M059J (cell line): ENCODE measurements at places on chromosomes 3 and 15. TPM values are rescaled to one million over a fixed set of nuclear protein-coding genes. Genes with fewer than 3 reads are reported as not detected.

- DNase-seq = no peak
Observed at GRCh38 chr3:50251220-50251619, 15.2 kb downstream of the GNAI2 start.

CFAP20DC gene
- not detected in 2 replicates for total RNA-seq

USP13 gene
- total RNA-seq = 14.3 and 15.6 TPM in 2 replicates

DNA sequence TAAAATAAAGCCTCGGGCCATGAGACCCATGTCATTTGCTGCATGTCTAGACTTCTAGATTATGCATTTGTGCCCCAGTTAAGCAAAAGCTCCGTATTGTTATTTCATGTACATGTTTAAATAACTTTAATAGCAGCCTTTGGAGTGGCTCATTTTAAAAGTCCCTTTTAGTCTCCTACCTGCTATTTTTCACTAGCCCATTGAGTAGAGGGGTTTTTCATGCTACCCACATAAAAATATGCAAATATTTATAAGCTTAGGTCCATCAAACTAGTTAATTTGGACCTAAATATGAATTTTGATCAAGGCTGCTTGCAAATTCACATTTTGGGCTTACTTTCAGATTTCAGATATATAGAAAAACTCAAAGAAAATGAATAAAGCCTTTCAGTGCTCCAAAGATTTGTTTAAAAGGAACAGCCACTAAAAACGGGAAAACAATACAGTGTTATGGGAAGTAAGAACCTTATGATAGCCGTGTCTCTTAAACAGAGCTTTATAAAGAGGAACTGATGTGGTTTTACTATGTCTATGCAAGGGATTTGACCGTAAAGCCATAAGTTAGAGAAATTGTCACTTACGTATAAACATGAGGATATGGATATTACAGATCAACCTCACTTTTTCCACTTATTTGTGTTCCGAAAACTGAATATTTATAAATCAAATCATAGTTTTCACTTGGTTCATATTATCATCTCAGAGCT lies 30.0 kb downstream of the FILIP1L start:
- no peak for DNase-seq

DNA sequence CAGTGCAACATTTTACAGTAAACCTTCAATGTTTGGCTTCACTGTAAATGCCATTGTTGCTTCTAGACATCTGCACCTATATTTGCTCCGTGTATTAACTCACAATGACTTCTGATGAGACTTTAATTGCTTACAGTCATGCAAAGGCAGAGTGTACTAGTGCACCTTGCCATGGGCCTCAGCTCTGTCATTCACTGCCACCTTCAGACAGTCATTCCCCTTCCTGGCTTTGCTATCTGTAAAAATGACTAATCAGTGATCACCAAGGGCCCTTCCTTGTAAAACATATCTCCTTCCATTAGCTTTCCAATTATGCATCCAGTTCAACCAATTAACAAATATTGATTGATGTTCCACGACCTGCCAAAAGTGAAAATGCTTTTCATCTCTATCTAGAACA lies 120.3 kb downstream of the ARRDC4 start:
- no peak for DNase-seq

- peak; percentile 100 for DNase-seq
Observed at GRCh38 chr3:23685541-23686258, 120.1 kb upstream of the UBE2E1 start.

GOLGA8S gene
- not detected in 2 replicates for total RNA-seq

DNA sequence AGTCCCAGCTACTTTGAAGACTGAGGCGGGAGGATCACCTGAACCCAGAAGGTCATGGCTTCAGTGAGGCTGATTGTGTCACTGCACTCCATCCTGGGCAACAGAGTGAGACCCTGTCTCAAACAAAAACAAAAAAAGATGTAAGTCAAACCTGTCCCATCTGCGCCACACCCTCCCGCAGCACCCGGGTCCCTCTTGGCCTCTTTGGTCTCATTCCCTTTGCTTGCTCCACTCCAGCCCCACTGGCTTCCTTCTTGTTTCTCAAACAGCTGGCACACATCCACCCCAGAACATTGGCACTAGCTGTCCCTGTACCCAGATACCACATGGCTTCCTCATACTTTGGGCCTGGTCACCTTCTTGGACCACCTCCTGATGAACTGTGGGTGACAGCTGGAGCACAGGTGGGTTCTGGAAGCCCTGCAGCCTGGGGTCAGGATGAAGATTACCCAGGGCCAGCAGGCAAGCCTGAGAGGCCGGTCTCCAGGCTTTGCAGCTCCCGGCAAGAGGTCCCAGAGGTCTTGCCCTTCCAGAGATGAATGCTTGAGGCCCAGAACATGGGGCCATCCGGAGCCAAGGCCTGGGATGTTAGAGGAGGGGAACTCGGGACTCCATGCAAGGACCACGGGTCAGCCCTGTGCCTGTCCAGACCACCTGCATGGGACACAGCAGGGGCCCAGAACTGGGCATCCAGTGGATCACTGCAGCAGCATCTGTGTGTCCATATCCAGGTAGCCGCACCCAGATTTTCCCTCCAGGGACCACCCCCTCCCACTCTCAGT lies 10.9 kb upstream of the GATA2 start:
- no peak for DNase-seq

KLHL40 gene
- not detected in 2 replicates for total RNA-seq

ECE2 gene
- not detected in 2 replicates for total RNA-seq

DNA sequence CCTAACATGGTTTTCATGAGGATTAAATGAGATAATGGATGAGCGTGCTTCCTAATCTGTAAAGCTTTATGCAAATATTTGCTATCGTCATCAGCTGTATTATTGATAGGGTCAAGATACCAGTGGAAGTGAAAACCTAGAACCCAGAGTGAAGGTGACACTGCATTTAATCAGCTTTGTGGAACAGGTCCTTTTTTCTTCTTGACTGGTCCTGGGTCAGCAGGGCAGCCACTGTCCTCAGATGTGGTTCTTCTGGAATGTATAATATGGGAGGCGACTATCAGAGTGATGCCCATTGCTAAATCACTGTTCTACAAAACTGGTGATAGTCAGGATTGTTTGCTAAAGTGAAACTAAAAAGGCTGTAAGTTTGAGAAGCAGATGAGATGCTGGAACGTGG lies 41.4 kb downstream of the SORD start:
- peak; percentile 81 for DNase-seq

GRCh38 chr3:10008588-10009344 lies 17.5 kb upstream of the FANCD2 start:
- DNase-seq = peak; percentile 14

DNA sequence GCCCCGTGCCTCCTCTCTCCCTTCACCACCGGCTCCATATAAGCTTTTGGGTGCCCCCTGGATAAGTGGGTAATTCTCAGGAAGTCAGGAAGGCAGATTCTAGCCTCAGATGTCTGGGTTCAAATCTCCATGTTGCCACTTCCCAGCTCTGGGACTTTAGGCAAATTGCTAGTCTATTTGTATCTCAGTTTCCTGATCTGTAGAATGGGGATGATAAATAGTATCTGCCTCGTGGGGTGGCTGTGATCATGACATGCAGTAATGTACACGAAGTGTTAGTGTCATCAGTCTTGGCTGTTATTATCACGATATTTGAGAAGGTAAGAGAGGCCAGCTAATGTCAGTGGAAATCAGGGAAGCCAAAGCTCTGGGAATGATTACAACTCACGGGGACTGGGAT lies 43.3 kb downstream of the MUC4 start:
- DNase-seq = no peak

CADM2 gene
- total RNA-seq = not detected in 2 replicates

DNA sequence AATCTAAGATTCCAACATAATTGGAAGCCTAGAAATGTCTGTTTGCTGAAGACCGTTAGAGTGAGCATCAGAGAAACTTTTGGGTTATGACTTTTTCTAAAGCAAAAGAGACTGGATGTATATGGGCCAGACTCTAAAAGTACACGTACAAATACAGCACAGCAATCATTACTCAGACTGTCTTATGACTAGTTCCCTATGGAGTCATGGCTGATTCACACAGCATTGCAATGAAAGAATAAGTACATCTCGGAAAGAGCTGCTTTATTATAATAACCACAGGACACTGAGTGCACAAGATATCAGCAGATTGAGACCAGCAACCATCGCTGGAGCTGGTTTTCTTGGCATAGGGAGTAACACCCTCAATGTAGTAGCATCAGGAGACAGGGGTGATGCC lies 618.6 kb downstream of the NLGN1 start:
- DNase-seq = peak; percentile 71

GRCh38 chr3:126994661-126995245 lies 11.8 kb downstream of the PLXNA1 start:
- no peak for DNase-seq

DNA sequence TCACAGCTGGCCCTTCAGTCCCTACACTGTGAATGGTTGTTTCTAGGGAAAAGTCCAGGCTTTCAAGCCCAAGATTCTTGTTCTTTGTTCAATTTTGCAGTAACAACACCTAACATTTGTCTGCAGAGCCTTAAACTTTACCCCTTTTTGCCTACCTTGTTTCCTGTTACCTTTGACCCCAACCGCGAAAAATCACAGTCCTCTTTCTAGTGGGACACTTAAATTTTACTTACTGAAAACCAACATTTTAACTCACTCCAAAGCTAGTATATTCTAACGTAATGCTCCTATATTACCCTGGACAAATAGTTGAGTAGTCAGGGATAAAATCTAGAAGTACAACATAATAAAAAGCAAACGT lies 649 bp upstream of the PIK3CB start:
- DNase-seq = no peak

POPDC2 gene
- 0.12 TPM in 1 of 2 replicates, not detected in the other for total RNA-seq

GRCh38 chr3:81468391-81468790 lies 293.1 kb downstream of the GBE1 start:
- no peak for DNase-seq

DNA sequence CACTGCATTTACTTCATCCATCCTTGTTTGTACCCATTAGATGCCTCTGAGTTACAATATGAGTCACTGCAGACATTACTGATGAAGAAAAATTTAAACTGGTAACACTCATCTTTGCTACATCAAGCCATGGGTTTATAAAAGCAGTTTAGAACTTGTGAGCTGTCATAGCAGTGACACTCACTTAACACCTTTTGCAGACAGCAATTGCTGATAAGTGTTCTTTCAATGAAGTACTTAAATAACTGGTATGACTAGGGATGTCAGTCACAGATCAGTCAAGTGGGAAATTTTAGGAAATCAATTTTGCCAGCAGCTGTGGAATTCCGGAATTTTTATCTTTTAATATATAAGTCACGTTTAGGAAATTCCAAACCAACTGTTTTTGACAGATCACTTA lies 643.0 kb downstream of the TBL1XR1 start:
- no peak for DNase-seq

- no peak for DNase-seq
Observed at GRCh38 chr3:32078085-32078634, 28.3 kb upstream of the GPD1L start.

DNA sequence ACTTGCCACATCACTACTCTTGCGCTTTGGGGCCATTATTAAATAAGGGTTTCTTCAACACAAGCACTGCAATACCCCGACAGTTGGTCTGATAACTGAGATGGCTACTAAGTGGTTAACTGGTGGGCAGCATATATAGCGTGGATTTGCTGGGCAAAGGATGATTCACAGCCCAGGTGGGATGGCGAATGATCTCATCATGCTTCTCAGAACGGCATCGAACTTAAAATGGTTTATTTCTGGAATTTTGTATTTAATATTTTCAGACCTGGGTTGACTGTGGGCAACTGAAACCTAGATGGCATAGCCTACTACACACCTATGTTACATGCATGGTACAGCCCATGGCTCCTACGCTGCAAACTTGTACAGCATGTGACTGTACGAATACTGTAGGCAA lies 26.8 kb upstream of the TKT start:
- no peak for DNase-seq

- no peak for DNase-seq
Observed at GRCh38 chr3:112539825-112540650, 21.7 kb downstream of the ATG3 start.

SSUH2 gene
- 0.05 TPM in 1 of 2 replicates, not detected in the other for total RNA-seq

RAB6B gene
- total RNA-seq = 0.25 and 0.62 TPM in 2 replicates

DNA sequence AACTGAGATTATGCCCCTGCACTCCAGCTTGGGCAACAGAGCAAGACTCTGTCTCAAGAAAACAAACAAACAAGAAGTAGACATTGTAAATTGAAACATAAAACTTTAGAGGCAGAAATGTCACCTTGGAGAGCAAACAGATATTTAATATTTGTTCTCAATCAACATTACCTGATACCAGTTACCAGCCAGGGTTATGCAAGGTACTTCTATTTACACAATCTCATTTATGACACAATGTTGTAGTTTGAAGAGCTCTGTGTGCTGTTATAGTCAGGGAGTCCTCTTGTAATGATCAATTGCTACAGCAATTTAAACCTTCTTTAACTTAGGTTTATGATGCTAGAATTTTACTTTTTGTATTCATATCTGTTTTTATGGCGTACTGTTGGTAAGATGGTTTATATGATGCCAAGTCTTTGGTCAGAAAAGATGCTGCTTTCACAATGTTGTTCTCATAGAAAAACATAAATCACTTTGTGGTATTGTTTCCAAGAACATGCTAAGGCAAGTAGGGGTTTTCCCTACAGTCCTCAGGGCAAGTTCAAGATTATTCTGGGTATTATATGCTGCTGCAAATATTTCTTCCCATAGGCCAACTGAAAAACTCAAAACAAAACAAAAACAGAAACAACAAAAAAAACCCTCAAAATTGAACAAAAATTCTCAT lies 173.5 kb downstream of the TNIK start:
- peak; percentile 53 for DNase-seq

KNG1 gene
- not detected in 2 replicates for total RNA-seq

NPAP1 gene
- not detected in 2 replicates for total RNA-seq

ARHGEF26 gene
- total RNA-seq = 4.1 and 5.8 TPM in 2 replicates

DNA sequence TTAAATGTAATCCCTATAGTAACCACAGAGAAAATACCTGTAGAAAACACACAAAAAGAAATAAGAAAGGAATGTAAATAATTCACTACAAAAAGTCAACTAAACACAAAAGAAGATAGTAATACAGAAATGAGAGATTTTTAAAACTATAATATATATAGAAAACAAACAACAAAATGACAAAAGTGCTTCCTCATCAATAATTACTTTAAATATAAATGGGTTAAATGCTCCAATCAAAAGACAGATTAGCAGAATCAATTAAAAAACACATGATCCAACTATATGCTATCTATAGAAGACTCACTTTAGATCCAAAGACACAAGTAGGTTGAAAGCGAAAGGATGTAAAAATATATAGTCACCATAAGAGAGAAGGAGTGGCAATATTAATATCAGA lies 45.8 kb downstream of the FRMD5 start:
- DNase-seq = no peak

CPEB1 gene
- 2.1 and 9.4 TPM in 2 replicates for total RNA-seq

DNA sequence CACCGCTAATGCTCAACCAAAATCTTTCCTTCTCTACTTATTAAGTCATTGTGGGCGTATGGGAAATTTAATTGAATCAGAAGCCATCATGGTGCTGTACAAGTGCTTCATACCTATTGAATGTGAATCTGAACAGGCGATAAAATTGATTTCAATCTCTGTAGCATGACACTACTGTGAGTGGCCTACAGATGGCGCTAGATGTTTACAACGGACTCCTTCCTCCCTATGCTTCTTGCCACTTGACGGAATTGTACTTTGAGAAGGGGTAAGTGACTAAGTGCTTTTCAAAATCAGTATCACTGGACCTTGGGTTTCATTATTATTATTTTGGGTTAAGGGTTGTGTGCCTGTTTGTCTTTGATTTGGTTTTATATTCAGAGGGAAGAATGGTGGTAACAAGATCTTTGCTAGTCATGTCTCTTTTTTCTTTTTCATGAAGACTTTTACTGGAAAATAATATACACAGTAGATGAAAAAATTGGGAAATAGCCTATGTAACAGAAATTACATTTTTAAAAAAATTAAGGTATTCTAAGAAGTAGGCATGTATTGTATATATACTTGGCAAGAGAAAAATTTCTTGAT lies 35.4 kb downstream of the ACP3 start:
- peak; percentile 73 for DNase-seq
